ENCODE measurements at places on chromosomes 11 and 22. TPM values are rescaled to one million over a fixed set of nuclear protein-coding genes. Genes with fewer than 3 reads are reported as not detected.

Gene SLC43A1
- total RNA-seq: 16.5 TPM

DNA sequence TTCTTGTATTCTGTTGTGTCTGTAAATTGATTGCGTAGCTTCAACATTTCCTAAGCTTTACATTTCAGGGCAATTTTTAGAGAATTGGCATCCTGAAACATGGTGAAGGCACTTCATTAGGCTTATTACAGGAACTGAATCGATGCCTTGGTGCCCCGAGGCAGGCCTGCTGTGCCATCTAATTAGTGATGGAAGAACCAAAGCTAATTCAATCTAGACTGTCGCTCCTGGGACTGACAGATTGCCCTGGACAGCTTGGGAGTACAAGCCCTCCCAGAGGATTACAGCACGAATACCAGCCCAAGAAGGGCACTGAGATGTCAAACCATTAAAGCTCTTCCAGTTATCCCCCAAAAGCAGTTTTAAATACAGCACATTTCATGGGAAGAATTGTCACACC lies 243.2 kb upstream of the ZC3H12C start:
- no peak for DNase-seq

Gene APOA5
- not detected for total RNA-seq

Gene MRGPRX3
- total RNA-seq: not detected

Gene CNTF
- total RNA-seq: 6.3 TPM

Gene CD248
- total RNA-seq: 0.59 TPM

Gene OR5B17
- not detected for total RNA-seq

All from natural killer cell treated with Interleukin-12 subunit alpha and Interleukin-12 subunit beta and Interleukin-15 and Interleukin-18, amount 100 ng/mL, for 72 hours (primary cell).